Osteoblast (primary cell): ENCODE measurements at places on chromosomes 12 and 14. TPM values are rescaled to one million over a fixed set of nuclear protein-coding genes. Genes with fewer than 3 reads are reported as not detected.

- H3K36me3 ChIP-seq: peaks cover 39% of the 10 kb centered on the region
- no peak for DNase-seq
- no peaks in the 10 kb centered on the region for H3K27me3 ChIP-seq
- no peak overlapping the region for H3K4me3 ChIP-seq
- H3K4me1 ChIP-seq: peaks cover 7% of the 10 kb centered on the region
- no peak overlapping the region for H3K27ac ChIP-seq
These were observed 38.8 kb downstream of the UBR7 start for GRCh38 chr14:93245764-93246420.

DNA sequence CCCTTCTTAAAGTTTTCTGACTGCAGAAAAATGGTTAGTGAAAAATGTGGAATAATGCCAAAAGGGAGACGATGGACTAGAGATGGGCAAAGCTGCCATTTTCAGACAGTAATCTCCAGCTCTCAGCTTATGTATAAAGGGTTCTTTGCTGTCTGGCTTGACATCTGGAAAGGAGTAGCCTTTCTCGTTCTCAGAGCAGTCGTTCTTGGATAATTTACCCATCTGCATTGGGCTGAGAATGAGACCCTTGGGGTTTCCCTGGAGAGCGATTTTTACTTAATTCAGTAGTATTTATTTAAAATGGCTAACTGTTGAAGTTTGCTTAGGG, 1.2 kb downstream of the NUDT4 start:
- DNase-seq: peak; percentile 65
- H3K4me1 ChIP-seq: peaks cover 28% of the 10 kb centered on the region
- H3K36me3 ChIP-seq: no peaks in the 10 kb centered on the region
- H3K27ac ChIP-seq: peak overlapping the region; percentile 94

Gene IGF1
- 0.72 and 0.88 TPM in 2 replicates for total RNA-seq

Gene SLC2A13
- total RNA-seq: 12.3 and 13.8 TPM in 2 replicates

DNA sequence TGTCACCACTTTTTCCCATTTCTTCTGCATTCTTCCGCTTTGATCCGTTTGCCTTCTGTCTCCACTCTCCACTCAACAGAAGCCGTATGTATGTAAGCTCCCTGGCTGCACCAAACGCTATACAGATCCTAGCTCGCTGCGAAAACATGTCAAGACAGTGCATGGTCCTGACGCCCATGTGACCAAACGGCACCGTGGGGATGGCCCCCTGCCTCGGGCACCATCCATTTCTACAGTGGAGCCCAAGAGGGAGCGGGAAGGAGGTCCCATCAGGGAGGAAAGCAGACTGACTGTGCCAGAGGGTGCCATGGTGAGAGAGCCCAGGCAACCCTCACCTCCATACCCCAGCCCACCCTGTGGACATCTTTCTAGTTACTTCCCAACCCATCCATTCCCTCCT, 8.3 kb downstream of the GLI1 start:
- H3K27ac ChIP-seq: no peak overlapping the region
- no peak overlapping the region for H3K4me3 ChIP-seq
- DNase-seq: no peak
- H3K4me1 ChIP-seq: no peaks in the 10 kb centered on the region
- H3K36me3 ChIP-seq: no peaks in the 10 kb centered on the region

GRCh38 chr12:50533971-50534370, 29.2 kb downstream of the DIP2B start:
- peak; percentile 37 for DNase-seq
- peak overlapping the region; percentile 91 for H3K27ac ChIP-seq
- H3K4me1 ChIP-seq: peaks cover 32% of the 10 kb centered on the region
- H3K4me3 ChIP-seq: no peak overlapping the region

DNA sequence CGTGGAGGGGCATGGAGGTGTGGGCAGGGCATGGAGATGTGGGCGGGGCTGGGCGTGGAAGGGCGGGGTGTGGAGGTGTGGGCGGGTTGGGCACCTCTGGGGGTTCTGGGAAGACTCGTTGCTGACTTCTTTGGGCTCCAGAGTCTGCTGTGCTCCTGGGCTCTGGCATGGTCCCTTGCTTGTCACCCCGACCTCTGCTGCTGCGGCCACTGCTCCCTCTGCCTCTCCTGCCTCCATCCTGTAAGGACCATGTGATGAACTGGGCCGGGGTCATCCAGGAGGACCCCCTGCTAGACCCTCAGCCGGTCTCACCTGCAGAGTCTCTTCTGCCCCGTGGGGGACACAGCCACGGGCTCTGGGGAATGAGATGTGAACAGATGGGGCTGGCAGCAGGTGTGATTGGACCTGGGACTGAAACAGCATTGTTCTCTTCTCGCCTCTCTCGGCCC, 15.3 kb downstream of the NOC4L start:
- peaks cover 14% of the 10 kb centered on the region for H3K4me1 ChIP-seq
- no peaks in the 10 kb centered on the region for H3K27me3 ChIP-seq
- peaks cover 15% of the 10 kb centered on the region for H3K36me3 ChIP-seq
- H3K4me3 ChIP-seq: no peak overlapping the region
- DNase-seq: no peak

GRCh38 chr14:74608959-74609611, 3.0 kb downstream of the LTBP2 start:
- no peaks in the 10 kb centered on the region for H3K27me3 ChIP-seq
- peak overlapping the region; percentile 86 for H3K4me3 ChIP-seq
- H3K4me1 ChIP-seq: peaks cover 69% of the 10 kb centered on the region
- peak; percentile 94 for DNase-seq
- no peak overlapping the region for H3K27ac ChIP-seq
- peaks cover 7% of the 10 kb centered on the region for H3K36me3 ChIP-seq

Gene ANKRD33
- total RNA-seq: not detected in 2 replicates

Gene PRR4
- total RNA-seq: 2.7 and 2.9 TPM in 2 replicates

Gene CLEC4E
- not detected in 2 replicates for total RNA-seq

Gene LBHD2
- not detected in 2 replicates for total RNA-seq

Gene CACNA2D4
- 0.72 and 0.88 TPM in 2 replicates for total RNA-seq

- no peak for DNase-seq
- no peak overlapping the region for H3K4me3 ChIP-seq
- H3K27ac ChIP-seq: no peak overlapping the region
- no peaks in the 10 kb centered on the region for H3K36me3 ChIP-seq
- no peaks in the 10 kb centered on the region for H3K4me1 ChIP-seq
These were observed 65.3 kb upstream of the TMEM233 start for GRCh38 chr12:119528241-119528640.

DNA sequence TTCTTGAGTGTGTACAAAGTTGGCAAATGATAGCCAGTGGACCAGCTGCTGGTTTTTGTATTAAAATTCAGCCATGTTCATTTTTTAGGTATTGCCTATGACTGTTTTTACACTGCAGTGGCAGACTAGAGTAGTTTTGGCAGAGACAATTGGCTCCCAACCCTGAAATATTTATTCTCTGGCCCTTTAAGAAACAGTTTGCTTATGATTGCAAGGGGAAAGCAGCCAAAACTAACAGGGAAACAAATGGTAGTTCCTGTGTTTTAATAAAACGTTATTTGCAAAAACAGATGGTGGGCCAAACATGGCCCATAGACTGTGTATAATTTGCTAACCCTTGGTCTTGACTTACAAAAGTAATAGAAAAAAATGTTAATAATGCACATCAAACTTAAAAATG, 110.2 kb downstream of the ALX1 start:
- H3K27ac ChIP-seq: no peak overlapping the region
- H3K36me3 ChIP-seq: no peaks in the 10 kb centered on the region
- H3K4me3 ChIP-seq: no peak overlapping the region
- no peaks in the 10 kb centered on the region for H3K27me3 ChIP-seq
- DNase-seq: no peak

- H3K27me3 ChIP-seq: no peaks in the 10 kb centered on the region
- H3K27ac ChIP-seq: no peak overlapping the region
- H3K4me3 ChIP-seq: no peak overlapping the region
- H3K4me1 ChIP-seq: peaks cover 22% of the 10 kb centered on the region
These were observed 14.2 kb downstream of the HMGA2 start for GRCh38 chr12:65838330-65838976.

DNA sequence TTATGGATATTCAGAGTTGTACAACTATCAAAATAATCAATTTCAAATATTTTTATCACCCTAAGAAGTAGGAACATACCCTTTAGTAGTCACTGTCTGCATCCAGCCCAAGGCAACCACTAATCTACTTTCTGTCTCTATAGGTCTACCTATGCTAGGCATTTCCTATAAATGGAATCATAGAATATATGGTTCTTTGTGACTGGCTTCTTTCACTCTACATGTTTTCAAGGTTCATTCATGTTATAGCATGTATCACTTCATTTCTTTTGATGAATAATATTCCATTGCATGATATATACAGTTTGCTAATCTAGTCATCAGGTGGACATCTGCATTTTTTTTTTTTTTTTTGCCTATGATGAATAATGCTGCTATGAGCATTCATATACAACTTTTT, 112.4 kb downstream of the PPP1R12A start:
- no peaks in the 10 kb centered on the region for H3K27me3 ChIP-seq
- no peaks in the 10 kb centered on the region for H3K4me1 ChIP-seq
- no peak for DNase-seq
- no peak overlapping the region for H3K27ac ChIP-seq
- peaks cover 24% of the 10 kb centered on the region for H3K36me3 ChIP-seq
- no peak overlapping the region for H3K4me3 ChIP-seq

DNA sequence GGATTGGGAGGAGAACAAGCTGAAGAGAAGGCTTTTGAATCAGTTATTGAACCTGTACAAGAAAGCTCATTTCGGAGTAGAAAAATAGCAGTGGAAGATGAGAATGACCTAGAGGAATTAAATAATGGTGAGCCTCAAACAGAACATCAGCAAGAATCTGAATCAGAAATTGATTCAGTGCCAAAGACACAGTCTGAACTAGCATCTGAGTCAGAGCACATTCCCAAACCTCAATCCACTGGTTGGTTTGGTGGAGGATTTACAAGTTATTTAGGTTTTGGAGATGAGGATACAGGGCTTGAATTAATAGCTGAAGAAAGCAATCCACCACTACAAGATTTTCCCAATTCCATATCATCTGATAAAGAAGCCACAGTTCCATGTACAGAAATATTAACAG, 13.5 kb downstream of the MIA2 start:
- H3K27ac ChIP-seq: peak overlapping the region; percentile 54
- H3K4me1 ChIP-seq: peaks cover 10% of the 10 kb centered on the region
- peak; percentile 88 for DNase-seq
- no peaks in the 10 kb centered on the region for H3K27me3 ChIP-seq
- no peaks in the 10 kb centered on the region for H3K36me3 ChIP-seq

DNA sequence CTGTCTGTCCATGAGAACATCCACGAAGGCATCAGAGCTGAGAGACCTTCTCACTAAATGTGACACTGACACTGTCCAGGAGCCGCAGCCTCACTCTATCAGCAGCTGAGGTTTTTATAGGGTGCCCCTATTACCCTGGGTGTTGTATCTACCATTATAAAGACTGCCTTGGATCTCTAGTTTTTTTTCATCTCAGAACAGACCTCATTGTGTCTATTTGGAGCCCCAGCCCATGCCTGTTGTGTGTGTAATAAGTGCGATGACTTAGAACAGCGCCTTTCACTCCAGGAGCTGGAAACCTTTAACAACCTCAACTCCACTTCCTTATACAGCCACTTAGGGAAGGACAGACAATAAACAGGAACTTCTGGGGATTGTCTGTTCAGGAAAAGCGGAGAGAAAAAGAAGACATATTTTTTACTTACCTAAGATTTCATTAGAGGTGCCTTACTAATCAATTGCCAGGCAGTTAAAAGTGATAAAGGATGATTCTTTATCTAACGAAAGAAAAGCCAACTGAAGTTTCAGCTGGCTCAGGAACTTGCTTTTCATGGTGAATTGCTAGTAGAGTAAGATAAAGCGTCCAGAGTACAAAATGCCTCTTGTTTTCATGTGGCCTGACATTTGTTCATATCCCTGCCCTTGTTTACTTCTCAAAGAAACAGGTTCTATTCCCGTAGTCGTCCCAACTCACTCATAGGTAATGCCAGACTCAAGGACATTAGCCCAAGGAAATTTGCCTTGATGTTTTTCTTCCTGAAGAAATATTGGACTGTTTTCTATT, 420.6 kb downstream of the RAD51B start:
- no peak overlapping the region for H3K4me3 ChIP-seq
- H3K36me3 ChIP-seq: no peaks in the 10 kb centered on the region
- H3K27me3 ChIP-seq: no peaks in the 10 kb centered on the region
- no peaks in the 10 kb centered on the region for H3K4me1 ChIP-seq

Gene C1QL4
- 0.36 TPM in 1 of 2 replicates, not detected in the other for total RNA-seq

Gene BATF
- 0.59 and 0.72 TPM in 2 replicates for total RNA-seq

DNA sequence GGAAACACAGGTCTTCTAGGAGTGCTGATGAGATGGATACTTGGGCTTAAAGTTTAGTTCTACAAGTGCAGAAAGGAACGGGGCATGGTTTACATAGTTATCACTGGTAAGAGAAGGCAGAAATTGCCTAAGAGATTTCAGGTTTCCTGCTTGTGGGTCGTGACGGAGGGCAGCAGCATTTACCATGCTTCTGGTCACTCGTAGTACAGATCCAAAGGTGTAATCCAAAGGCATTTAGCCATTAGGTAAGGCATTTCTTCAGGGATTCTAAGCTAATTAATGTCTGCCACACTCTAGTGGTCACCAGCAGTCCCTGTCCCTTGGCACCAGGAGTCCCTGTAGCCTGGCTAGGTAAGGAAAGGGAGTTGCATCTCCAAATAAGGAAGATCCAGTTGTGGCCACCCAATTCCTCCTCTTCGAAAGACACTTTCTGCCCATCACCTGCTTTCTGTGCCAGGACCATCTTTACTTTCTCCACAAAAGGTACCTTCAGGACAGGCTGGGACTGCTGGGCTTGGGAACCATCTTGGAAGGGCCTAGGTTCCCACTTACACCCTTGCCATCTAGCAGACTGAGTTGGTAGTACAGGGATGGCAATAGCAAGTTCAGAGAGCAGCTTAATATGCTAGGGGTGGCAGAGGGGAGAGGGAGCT, 1.5 kb downstream of the GSTZ1 start:
- peaks cover 15% of the 10 kb centered on the region for H3K4me1 ChIP-seq
- H3K27ac ChIP-seq: peak overlapping the region; percentile 35
- H3K4me3 ChIP-seq: peak overlapping the region; percentile 96

DNA sequence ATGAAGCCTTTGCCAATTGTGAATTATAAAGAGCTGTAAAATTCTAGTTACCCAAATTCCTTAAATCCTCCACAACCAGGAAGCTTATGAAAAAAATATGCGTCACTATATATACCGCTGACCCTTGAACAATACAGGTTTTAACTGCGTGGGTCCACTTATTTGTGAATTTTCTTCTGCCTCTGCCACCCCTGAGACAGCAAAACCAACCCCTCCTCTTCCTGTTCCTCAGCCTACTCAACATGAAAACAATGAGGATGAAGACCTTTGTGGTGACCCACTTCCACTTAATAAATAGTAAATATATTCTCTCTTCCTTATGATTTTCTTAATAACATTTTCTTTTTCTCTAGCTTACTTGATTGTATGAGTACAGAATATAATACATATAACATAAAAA, 42.2 kb downstream of the CMKLR1 start:
- H3K4me1 ChIP-seq: no peaks in the 10 kb centered on the region
- peaks cover 8% of the 10 kb centered on the region for H3K36me3 ChIP-seq
- DNase-seq: no peak
- no peak overlapping the region for H3K4me3 ChIP-seq
- no peak overlapping the region for H3K27ac ChIP-seq
